ENCODE measurements at places on chromosomes 5 and 9. TPM values are rescaled to one million over a fixed set of nuclear protein-coding genes. Genes with fewer than 3 reads are reported as not detected.
A peak's percentile ranks its signal among the peaks of the same experiment; 100 is the strongest.

DNA sequence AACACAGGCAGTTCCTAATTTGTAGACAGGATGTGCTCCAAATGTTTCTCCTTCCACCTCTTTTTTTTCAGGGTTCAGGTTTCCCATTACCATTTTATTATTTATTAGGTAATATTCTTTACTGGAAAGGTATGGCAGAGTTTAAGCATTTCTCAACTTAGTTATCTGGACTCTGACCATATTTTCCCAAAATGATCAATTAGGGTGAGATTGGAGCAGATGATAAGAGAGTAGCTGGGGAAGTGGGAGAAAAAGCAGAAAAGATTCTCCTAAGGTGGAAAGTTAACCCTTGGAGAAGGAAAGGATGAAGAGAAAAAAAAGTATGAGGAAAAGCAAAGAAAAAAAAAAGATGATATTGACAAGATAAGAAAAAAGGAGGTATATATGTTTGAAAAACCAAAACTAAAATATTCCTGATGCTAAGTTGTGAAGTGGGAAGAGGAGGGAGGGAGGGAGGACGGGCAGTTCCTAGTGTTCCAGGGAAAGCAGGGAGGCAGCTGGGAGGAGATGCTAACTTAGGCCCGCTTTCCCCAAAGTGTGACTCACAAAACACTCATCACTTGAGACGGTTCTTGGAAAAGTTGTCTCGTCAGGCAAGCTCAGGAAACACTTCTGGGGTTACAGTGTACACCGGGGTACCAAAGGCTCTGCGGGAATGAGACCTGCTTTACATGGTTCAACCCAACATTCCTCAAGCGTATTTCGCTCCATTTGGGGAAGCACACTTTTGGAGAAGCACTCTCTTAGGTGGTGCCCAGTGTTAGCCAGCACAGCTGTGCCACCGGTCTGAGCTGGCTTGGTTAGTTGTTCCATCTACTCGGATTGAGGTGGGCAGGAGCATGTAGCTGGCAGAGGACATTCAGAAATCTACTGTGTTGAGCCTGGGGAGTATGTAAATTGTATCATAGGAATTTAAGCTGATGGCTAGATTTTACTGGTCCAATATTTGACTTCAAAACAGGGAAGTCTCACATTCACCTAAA lies 35.1 kb downstream of the B4GALT1 start:
- no peak for DNase-seq

Gene AQP3
- 3.8 TPM for total RNA-seq

DNA sequence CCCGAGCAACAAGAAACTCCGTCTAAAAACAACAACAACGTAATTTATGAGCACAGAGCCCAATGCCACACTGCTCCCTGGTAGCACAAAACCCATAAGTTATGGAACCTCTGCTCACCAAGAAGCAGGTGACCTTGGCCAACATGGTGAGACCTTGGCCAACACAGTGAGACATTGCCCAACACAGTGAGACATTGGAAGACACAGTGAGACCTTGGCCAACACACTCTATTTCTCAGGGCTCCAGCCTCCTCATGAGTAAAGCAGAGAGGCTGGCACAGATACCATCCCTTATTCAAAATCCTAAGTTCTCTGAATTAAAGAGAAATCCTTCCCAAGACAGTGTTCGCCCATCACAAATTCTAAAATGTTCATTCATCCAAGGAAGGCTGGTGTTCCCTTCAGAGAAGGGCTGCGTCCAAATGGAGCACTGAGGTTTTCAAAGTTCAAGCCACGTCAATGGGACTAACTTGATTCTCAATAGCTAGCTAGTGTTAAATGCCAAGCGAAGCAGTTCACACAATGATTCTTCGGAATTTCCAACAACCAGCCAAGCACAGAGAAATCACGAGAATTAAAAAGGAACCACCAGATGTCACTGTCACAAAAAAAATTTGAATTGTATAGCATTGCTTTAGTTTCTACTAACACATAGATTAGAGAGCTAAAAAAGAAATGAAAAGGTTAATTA lies 29.5 kb downstream of the TTC39B start:
- peak; percentile 59 for DNase-seq

DNA sequence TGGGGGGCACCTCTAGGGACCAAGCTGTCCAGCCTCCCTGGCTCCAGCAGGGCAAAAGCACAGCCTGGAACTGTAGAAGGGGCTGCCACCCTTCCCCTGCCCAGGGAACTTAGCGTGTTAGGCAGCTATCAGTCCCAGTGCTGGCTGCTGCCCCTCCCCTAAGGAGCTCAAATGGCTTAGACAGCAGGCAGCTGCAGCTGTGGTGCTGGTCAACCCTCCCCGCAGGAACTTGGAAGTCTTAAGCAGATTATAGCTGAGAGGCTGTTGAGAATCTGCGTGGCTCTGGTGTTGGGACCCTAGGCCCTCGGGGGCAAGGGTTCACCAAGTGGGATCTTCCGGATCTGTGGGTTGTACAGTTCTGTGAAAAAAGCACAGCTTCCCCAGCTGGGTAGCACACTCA lies 536.5 kb upstream of the CDH10 start:
- no peak for DNase-seq

Data from GM23338 (cell line).